ENCODE measurements at places on chromosomes 5 and 9.

DNA sequence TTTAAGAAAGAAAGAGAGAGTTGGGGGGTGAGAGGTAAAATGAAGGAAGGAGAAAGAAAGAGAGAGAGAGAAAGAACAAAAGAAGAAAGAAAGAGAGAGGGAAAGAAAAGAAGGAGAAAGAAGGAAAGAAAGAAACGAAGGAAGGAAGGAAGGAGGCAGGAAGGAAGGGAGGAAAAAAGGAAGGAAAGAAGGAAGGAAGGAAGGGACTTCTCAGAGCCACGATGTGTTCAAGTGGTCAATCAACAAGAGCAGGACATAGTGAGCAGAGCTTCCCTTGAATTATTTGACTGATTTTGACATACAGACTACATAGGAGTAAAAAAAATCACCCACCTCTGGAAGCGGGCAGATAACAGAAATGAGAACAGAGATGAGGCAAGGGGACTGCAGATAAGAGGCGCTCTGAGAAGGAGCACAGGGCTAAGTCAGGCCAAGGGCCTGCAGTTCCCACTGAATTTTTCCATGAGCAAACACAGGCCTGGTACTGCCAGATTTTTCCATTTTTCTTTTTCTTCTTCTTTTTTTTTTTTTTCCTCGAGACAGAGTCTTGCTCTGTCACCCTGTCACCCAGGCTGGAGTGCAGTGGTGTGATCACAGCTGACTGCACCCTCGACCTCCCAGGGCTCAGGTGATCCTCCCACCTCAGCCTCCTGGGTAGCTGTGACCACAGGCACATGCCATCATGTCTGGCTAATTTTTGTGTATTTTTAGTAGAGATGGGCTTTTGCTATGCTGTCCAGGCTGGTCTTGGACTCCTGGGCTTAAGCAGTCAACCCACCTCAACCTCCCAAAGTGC is 77.7 kb upstream of the IL17B start:
- no peak for DNase-seq

DNA sequence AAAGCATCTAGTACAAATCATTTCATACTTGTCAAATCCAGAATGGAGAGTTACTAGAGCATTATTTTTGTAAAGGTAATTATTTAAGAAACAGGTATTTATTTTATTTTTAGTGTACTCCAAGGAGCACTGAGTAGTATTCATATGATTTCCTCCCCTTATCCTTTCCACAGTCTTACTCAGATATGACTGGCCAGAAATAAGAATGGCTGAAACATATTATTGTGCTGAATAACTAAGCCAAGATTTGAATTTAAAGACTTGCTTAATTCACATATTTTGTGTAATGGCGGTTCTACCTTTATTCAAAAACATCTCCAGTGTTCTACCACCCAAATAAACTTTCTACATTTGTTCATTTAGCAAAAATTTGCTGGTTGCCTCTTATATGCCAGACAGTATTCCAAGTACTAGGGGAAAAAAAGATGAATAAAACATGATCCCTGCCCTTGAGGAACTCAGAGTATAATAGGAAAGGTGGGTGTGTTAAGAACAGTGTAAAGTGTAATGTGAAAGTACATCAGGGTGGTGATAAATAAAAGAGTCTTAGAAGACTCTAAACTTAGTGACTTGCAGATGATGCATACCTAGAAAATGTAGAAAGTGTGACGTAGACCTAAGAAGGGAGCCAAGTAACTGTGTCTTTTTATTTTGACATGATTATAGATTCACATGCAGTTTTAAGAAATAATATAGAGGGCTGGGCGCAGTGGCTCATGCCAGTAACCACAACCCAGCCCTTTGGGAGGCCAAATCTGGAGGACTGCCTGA is 110.4 kb upstream of the GRHPR start:
- DNase-seq: no peak

DNA sequence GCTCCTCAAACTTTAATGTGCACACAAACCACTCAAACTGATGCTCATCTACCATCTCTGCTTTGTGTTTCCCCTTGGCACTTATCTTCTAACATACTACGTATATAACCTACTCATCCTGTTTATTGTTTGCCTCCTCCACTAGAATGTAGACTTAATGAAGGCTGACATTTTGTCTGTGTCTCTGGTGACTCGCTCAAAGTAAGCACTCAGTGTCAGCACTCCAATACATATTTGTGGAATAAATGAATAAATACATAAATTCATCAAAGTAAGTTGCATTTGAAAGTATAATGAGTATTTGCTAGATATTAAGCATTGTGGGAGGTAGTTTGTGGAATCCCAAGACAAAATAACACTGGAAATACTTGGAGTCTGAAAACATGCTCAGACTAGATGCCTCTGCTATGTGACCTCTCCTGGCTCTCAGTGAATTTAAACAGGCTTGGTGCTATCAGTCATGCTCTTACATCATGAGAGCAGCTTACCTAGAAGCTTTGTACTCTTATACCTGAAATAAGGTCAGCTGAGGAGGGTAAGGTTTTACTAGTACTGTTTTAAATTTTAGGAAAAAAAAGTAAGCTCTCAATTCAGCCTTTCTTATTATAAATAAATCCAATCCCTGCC is 37.0 kb upstream of the RANBP6 start:
- no peak for DNase-seq

- peak; percentile 40 for DNase-seq
These were observed 11.1 kb upstream of the AQP3 start for GRCh38 chr9:33458444-33458843.

GRCh38 chr5:137693951-137694721 is 41.8 kb downstream of the KLHL3 start:
- DNase-seq: no peak

GRCh38 chr9:114513055-114513958 is 8.0 kb upstream of the WHRN start:
- no peak for DNase-seq

DNA sequence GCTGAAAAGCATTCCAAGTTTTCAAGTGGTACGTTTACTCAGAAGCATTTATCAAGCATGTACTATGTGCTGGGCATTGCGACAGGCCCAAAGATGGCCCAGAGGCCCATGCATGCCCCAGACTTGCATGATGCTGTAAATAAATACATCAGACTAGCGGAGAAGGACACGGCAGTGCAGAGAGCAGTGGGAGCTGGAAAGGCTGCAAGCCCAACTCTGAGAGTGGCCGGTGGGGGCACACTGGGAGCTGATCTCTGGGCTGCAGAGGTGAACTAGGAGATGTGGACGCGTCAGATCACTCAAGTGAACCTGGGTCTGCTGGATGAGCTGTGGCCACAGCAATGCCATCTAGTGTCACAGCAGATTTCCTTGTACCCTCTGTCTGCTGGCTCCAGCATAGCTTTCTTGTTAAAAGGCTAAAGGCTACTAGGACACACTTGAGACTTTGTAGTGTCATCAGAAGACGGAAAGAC is 246.9 kb downstream of the FANCC start:
- DNase-seq: no peak

- DNase-seq: no peak
These were observed 226.5 kb downstream of the CDK5RAP2 start for GRCh38 chr9:120353506-120353905.

DNA sequence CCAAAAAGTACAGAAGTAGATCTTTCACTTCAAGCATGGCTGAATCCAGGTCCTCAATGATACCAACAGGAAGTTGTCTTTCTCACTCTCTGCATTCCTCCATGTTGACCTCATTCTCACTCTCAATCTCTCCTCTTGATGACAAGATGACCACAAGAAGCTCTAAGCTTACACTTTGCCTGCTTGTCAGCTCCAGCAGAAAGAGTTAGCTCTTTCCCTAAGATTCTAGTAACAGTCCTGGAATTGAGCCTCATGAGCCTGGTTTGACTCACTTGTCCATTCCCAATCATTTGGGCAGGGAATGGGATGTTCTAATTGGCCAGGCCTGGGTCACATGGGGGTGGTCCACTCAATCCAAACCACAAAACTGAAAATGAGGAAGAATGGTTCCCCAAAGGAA is 3.3 kb upstream of the CLTA start:
- DNase-seq: no peak

GRCh38 chr9:37840560-37841194 is 40.1 kb downstream of the DCAF10 start:
- DNase-seq: no peak

DNA sequence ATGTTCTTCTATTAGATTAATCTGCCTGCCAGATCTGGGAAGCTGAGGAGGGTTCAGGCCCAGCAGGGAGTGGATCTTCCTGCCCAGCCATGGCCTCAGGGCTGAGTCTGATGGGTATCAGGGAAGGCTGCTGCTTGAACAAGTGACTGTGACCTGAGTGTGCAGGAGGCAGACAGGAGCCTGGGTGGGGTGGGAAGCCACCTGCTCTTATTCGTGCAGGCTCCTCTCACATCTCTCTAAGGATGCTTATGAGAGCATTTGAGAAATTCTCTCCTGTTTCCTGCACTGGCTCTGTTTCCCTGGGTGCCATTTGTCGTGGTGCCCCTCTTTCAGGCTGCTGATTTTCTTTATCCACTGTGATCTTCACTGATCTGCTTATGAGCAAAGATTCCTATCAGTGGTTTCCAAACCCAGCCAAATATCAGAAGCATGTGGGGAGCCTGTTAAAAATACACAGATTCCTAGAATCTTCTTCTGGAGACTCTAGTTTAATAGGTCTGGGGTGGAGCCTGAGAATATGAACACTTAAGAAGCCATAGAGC is 2.1 kb downstream of the RGS3 start:
- DNase-seq: no peak

GRCh38 chr5:39494534-39494933 is 69.8 kb upstream of the DAB2 start:
- no peak for DNase-seq

GRCh38 chr5:76688212-76688611 is 27.7 kb upstream of the F2R start:
- DNase-seq: no peak

- DNase-seq: no peak
These were observed 136.6 kb downstream of the ADAMTS12 start for GRCh38 chr5:33755231-33755630.

DNA sequence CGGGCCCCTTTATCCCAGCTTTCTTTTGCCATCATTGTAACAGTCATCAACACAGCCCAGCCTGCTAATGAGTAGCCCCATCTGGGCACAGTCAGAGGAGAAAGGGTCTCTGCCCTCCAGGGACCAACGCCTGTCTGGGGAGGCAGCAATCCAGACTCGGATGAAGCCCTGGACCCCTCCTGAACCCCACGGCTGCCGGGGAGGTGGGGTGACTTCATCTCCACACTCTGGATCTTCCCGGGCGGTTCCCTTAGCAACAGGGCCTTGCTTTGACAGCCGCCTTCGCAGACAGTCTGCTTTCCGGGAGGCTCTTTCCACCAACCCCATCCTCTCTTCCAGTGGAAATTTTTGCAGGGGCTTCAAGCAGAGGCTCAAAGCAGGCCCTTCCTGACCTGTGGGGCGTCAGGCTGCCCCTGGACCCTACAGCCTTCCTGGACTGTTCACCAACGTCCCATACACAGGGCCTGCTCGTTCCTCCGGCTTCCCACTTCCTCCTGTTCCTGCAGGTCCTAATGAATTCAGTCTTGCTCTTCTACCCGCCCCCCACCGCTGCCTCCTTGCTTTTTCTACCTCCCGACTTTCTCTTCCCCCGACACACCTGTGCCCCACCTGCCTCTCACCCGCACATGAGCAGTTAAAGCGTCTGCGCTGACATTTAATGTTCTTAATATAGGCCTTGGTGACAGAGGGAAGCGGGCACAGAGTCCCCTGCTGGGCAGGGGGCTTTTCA is 161.7 kb upstream of the MVB12B start:
- no peak for DNase-seq

GRCh38 chr9:91882627-91883026 is 67.4 kb downstream of the ROR2 start:
- no peak for DNase-seq

GRCh38 chr5:34914671-34915138 is 599 bp downstream of the RAD1 start:
- DNase-seq: no peak

DNA sequence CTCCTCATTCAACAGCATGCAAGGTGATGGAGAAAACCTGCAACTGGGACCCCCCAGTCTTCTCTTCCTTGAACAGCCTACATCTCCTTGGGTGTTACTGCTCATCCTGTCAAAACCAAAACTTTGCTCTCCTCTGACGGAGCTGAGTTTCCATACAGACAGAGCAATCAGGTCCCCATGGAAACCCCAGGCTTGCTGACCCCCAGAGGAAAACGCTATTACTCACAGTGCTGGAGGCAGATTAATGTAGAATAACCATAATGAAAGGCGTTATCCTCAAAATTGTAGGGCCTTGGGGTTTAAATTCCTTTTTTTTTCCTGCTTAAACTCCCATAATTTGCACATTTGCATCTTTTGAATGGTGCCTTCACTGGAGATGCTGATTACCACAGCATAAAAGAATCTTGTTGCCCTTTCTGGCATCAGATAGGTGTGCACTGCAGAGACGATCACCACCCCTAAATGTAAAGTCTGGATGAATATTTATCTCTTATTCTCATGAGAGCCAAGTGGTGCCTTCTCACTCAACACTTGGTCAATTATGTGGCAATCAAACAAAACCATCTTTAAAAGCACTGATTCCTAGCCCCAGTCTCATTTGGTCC is 126.3 kb downstream of the MSX2 start:
- no peak for DNase-seq

DNA sequence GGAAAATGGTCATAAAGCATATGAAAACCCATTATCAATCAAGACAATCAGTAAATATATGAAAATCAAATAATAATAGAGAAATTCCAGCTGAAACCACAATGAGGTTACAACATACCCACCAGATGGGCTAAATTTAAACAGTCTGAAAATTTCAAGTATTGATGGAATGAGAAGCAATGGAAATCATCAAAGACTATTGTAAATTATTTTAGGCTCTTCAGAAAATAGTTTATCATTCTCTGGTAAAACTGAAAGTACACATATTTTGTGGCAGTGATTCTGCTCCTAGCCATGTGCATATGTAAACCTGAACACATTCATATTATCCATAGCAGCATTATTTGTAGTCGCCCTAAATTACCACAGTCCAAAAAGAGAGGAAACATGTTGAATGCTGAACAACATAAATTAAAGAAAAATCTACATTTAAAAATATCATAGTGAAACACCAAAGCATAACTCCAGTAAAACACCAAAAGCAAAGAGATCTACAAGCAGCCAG is 215.3 kb downstream of the PRELID2 start:
- no peak for DNase-seq

DNA sequence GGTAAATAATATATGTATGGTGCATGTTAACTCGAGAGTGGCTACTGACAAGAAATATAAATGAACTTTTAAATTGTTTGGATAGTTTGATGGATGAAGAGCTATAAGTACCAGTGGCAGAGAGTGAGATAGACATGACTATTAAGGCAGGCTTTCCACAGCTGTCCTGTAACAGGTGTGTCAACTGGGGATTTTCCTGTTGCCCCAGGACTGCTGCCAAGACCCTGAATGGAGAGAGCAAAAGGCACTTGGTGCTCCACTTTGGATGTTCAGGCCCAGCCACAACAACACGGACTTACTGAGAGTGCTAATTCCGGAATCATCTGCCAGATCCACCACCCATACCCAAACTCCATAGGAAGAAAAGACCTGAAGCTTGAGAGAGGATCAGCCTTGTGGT is 215.1 kb downstream of the SEC61B start:
- DNase-seq: no peak

DNA sequence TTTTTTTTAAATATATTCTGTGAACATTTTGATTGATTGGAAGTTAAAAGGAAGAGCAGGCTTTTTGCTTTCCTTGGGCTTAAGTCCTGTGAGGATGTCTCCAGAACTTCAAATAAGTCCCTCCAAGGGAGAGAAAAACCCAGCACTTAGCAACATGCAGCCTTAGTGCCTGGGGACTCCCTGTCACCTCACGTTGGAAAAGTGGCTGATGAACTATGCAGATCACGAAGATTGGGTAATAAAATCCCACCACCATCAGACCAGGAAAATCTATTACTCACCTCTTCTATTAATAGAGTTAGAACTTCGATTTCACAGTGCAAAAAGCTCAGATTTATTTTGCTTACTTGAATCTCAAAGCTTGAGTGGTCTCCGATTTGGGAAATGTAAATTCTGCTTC is 507.0 kb downstream of the MAT2B start:
- no peak for DNase-seq
